ENCODE measurements at places on chromosomes 3 and 15. TPM values are rescaled to one million over a fixed set of nuclear protein-coding genes. Genes with fewer than 3 reads are reported as not detected.

- no peak for DNase-seq
These were observed 852.0 kb downstream of the FHIT start for GRCh38 chr3:60399292-60399691.

GRCh38 chr3:154122912-154123559, 1.8 kb downstream of the ARHGEF26 start:
- DNase-seq, result no peak

DNA sequence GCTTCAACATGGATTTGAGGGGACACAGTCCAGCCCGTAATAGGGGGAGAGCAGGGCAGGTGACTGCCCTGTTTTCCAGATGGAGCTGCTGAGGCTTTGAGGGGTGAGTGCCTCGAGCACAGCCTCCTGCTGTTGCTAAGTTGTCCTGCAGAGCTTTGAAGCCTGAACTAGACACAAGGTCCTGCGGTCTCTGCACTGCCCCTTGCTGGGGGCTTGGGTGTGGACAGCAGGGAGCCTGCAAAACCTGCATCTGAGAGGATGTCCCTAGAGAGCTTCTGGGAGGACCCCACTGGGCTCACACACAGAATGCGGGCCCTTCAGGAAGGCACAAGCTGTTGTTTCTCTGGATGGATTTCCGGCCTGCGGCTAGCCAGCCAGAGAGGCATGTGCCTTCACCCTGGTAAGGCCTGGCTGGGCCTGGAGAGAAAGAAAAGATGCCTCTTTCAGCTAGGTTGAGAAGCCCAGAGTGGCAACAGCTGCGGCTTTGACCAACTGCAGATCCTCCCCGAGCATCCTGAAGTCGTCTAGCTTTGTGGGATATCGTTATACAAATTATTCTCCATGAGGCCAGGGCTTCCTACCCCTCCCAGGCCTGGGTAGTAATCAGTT, 226.2 kb downstream of the SLCO3A1 start:
- no peak for DNase-seq

GRCh38 chr15:50050986-50051743, 67.9 kb downstream of the ATP8B4 start:
- DNase-seq, result no peak

Gene GUCA1C
- not detected for total RNA-seq

All from HFFc6 (cell line).